Stimulated activated CD4-positive, alpha-beta T cell treated with anti-CD3 and anti-CD28 coated beads, Interleukin-4, amount 100 ng/mL, for 24 hours (primary cell): ENCODE measurements at places on chromosomes 16 and 17.

DNA sequence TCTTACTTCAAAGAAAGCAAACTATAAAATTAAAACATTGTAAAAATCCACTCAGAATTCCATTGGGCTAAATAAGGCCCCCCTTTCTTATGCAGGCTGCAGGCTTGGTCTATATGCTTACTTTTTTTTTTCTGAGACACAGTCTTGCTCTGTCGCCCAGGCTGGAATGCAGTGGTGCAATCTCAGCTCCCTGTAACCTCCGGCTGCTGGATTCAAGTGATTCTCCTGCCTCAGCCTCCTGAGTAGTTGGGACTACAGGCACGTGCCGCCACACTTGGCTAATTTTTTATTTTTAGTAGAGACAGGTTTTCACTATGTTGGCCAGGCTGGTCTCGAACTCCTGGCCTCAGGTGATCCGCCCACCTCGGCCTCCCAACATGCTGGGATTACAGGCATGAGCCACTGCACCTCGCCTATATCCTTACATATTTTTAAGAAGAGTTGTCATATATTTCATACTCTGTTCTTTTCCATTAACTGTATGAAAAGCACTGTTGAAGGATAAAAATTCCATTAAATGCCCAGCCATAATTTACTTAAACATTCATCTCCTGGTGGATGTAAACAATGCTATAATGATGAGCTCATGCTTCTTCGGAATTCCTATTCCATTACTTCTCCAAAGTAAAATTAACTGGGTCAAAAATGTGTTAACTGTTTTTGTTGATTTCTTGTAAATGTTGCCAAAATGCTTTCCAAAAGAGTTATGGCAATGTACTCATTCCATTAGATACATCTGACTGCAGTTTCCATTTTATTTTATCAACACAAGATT lies 17.8 kb downstream of the SNN start:
- DNase-seq = no peak

DNA sequence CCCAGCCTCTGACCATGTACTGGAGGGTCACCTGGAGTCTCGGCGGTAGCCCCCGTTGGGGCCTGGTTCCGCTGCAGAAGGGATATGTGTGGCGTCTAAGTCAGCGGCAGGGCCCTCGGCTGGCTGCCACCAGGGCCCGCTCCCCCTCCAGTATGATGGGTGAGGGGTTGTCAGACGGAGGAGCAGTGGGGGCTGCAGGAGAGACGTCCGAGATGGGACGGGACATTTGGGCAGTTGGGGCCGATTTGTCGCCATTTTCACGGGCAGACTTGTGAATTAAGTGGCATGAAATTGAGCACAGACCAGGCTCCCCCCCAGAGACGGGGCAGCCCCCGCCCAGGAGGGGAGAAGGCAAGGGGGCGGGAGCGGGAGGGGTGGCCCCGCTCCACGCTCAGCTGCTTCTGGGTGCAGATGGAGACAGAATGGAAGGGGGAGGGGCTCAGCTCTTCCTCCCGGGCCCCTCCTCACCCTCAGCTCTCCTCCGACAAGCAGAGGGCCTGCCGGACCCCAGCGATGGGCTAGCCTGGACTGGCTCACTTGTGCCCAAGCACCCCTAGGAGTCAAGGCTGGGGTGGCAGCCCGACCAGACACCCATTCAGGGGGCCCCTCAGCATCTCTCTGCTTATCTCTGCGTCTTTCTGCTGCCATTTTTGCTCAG lies 52.7 kb upstream of the LHX1 start:
- DNase-seq = no peak

DNA sequence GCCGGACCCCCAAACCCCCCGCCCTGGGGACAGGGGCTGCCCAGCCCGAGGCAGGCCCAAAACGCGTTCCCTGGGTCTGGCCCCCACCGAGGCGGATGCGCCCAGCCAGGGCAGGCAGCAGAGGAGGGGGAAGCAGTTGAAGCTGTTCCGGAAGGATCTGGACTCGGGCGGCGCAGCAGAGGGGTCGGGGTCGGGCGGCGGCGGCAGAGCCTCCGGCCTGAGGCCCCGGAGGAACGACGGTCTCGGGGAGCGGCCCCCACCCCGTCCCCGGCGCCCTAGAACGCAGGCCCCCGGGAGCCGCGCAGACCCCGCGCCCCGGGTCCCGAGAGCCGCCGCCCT lies 22.9 kb upstream of the ZFPM1 start:
- no peak for DNase-seq

- no peak for DNase-seq
Measured at GRCh38 chr16:9183682-9184353, 92.4 kb downstream of the HAPSTR1 start.

GRCh38 chr16:12542818-12543699 lies 260.6 kb downstream of the CPPED1 start:
- DNase-seq = no peak

DNA sequence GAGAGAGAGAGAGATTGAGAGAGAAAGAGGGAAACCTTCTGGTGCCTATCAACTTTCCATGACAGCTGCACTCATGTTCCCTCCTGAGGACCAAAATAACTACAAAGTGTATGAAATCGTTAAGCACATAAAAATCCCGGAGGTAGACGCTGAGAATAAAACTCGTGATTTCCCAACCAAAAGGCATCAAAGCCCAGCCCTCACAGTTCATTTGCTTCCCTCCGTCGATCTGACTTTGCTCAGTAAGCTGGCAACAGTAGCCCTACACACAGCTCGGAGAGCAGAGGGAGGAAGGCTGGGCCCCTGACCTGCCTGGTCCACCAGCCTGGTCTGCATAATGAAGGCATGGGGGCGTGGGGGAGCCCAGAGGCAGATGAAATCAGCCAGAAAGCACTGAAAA lies 273.9 kb upstream of the ZFHX3 start:
- no peak for DNase-seq
